ENCODE measurements at places on chromosomes 7 and 10.

- DNase-seq, result peak; percentile 74
These were observed 10.3 kb downstream of the CRHR2 start for GRCh38 chr7:30671793-30672465.

DNA sequence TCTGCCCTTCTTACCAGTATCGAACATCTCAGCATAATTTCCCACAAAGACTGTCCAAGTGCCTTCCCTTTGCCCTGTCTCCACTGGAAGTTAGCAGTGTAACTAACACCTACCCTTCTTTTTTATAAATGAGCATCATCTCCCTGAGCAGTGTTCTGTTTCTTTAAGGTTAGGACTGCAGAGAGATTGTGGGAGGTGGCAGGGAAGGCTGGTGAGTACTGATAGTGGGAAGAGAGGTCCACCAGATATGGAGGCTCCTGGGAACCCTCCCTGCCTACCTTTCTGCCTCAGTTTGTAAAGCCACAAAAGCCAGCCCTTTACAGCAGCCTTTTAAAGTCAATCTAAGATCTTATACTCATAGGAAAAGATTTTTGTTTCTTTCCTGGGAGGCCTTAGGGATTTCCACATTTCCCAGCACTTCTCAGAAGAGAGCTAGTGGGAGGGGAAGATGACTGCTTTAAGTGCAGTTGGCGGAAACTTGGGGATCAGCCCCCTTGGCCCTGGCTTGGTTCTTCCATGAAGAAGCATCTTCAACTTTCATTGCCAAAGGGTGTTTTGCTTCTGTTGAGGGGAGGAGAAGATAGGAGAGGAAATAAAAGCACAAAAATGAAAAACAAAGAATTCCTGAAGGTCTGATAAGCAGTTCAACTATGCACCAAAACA is 36.6 kb upstream of the CALD1 start:
- no peak for DNase-seq

- DNase-seq, result no peak
These were observed 19.6 kb downstream of the NUDT1 start for GRCh38 chr7:2261611-2262010.

DNA sequence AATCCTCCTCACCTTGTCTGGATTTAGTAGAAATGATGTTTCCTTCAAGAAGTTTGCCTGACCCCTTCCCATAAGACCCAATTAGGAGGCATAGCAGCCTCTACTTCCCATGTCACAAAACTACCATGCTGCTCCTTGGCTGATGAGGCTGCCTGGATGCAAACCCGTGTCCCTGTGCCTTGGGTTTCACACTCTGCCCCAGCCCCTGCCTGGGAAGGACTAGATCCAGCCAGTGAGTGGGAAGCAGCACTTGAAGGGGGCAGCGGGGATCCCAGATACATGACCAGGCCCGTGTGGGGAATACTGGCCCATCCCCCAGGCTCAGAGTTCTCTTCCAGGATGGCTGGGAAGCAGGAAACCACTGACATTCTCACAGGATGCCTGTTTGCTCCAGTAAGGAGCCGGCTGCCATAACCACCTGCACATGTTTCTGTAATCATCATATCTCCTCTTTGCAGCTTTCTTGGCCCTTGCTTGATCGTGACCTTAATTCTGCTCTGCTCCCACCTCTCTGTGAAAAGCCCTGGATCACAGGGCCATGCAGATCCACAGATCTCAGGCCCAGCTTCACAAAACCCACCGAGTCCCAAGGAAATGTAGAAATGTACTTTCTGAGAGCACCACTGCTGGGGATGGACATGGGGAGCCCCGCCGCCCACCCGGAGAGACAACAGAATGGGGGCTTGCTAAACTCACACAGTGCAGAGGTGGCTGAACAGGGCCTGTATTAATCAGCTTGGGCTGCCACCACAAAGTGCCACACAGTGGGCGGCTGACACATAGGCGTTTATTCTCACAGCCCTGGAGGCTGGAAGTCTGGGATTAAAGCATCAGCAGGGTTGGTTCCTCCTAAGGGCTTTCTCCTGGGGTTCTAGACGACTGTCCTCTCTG is 287.8 kb upstream of the IGFBP3 start:
- peak; percentile 36 for DNase-seq

- no peak for DNase-seq
These were observed 49.7 kb upstream of the TM9SF3 start for GRCh38 chr10:96636551-96636950.

DNA sequence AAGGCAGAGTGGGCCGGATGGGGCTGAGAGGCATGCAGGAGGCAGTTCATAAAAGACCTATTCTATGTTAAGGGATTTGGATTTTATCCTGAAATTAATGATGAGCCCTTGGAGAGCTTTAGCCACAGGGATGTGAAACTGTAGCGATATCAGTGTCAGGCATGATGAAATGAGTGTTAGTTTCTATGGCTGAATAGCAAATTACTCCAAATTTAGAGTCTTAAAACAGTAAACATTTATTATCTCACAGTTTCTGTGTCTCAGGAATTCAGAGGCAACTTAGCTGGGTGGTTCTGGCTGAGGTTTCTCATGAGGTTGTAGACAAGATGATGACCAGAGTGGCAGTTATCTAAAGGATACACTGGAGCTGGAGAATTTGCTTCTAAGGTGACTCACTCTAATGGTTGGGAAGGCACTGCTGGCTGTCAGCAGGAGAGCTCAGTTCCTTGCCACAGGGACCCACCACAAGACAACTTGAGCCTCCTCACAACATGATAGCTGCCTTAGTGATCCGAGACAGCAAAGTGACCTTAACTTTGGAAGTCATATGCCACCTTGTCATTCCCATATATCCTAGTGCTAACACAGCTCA is 36.7 kb upstream of the SFTPD start:
- DNase-seq, result no peak

DNA sequence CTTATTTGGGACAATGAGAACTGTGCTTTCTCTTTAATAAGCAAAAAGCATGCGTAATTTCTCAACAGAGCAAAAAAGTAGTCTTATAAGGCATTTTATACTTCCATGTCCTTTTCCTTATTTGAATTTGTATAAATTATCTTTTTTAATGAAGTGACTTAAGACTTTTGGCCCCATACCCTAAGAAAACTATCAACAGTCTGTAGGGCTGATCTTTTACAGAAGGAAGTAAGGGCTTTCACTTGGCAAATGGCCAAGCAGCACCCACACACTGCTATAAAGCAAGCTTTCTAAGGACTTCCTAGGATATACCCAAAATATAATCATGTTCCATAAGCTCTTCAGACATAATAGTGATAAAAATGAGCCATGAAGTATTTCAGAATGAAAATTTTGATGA is 3.4 kb downstream of the CRPPA start:
- DNase-seq, result no peak

GRCh38 chr7:116249969-116250553 is 39.7 kb downstream of the TES start:
- peak; percentile 26 for DNase-seq

DNA sequence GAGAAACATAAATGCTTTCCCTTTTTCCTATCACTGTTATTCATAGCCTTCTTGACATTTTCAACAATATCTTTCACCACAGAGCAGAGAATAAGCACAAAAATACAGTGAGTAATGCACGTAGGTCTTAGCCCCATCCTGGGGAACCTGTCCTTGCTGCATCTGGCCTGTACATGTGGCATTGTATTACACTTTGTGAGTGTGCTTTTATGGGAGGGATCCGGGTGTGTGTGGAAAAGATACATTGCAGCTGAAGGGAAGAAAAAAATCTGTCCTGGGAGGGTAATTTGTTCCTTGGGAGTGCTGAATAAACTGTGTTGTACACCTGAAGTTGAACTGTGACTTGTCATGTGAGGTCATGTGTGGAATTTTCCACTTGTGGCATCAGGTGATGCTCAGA is 422.7 kb upstream of the LRGUK start:
- DNase-seq, result no peak

- no peak for DNase-seq
These were observed 127.9 kb upstream of the SEM1 start for GRCh38 chr7:96837593-96837992.

DNA sequence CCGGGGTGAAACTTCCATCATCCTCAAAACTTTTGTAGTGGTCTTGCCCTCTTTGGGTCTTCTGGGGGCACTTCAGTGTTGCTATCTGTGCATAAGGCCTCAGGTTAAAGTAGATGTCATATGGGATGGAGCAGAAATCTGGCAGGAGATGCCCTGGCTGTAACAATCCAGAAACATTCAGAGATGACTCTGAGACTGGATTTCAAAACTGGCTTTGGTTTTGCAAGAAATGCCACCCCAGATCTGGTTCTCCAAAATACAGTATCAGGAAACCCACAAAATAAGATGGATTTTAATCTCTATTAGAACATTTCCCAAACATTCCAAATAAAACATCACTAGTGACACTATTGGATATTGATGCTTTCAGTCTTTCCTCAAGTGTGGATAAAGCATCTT is 191.5 kb downstream of the REEP3 start:
- DNase-seq, result no peak

DNA sequence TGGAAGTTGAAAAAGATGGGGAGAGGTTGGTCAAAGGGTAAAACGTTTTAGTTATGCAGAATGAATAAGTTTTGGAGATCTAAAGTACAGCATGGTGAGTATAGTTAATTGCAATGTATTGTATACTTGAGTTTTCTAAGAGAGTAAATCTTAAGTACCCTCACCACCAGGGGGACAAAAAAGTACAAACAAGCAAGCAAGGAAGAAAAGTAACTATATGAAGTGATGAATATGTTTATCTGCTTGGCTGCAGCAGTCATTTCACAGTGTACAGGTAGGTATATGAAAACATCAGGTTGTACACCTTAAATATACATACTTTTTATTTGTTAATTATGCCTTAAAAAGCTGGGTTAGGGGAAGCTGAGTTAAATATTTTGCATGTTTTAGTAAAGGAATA is 157.3 kb downstream of the PCLO start:
- no peak for DNase-seq

DNA sequence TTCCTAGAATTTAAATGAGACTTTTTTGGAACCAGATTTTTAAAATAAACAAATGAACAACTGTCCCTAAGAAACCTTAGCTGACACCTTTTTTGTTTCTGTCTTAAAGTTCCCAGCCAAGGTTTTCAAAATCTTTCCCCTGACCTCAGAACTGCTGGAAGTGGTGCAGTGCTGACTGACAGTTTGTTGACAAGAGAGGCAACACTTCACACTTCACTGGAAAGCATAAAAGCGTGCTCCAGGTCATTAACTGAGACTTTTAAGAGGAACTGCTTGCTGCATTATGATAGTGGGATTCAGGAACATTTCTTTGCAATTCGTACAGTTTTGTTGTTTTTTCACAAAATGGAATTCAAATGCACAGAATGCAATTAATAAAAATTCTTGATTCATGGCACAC is 36.2 kb downstream of the SYPL1 start:
- DNase-seq, result no peak
